ACHN (cell line): ENCODE measurements at places on chromosomes 3 and 15.
A peak's percentile ranks its signal among the peaks of the same experiment; 100 is the strongest.

DNA sequence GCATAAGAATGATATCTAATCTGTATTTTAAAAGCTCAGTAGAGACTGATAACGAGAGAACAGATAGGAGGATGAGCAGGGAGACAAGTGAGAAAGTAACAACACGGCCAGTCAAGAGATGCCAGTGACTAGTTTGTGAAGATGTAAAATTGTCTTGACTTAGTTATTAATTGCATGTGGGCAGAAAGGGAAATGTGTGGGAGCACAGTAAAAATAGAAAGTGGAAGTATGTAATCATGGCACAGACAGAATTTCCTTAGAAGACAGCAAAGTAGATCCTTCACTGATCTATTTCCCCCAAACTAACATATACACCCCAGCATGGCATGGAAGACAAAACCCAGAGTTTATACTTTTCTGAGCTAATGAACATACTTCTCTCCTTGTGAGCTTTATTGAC is 344.5 kb downstream of the FGF12 start:
- no peak for DNase-seq

DNA sequence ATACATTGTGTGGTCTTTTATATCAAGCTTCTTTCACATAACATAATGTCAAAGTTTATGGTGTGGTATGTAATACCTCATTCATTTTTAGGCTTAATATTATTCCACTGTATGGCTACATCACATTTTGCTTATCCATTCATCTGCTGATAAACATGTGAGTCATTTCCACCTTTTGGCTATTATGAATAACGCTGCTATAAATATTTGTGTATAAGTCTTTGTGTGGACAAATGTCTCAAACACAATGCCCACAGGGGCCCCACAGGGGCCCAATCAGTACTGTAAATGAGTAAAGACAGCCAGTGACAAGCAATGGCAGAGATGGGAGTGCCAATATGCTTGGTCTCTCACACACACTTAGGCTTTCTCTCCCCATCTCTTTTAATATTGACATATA is 54.2 kb downstream of the PIK3R4 start:
- DNase-seq: no peak

- DNase-seq: no peak
Observed at GRCh38 chr3:50559702-50560101, 7.8 kb downstream of the C3orf18 start.

- DNase-seq: no peak
Observed at GRCh38 chr3:25589104-25589782, 75.5 kb downstream of the TOP2B start.

DNA sequence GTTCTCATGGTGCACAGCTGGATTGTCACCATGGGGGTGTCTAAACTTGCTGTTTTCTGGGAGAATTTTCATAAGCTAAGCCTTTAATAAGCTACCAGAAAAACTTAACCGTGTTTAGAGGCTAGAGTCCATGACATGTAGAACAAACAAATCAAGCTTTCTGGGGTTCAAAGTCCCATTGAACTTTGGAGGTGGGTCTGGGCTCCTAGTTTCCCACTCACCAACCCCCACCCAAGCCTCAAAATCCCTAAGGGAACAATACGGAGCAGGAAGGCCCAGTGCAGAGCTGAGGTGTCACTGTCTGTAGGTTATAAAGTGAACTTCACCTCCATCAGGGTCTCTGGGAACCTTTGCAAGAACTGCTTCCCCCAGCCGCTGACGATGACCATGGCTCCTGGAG is 25.5 kb downstream of the RTP1 start:
- no peak for DNase-seq

GRCh38 chr3:188006726-188007393 is 147.1 kb upstream of the LPP start:
- DNase-seq: peak; percentile 75

- no peak for DNase-seq
Observed at GRCh38 chr3:23720885-23721284, 84.9 kb upstream of the UBE2E1 start.

- DNase-seq: no peak
Observed at GRCh38 chr3:81874738-81875137, 113.3 kb upstream of the GBE1 start.

GRCh38 chr15:38551720-38552648 is 12.6 kb downstream of the RASGRP1 start:
- no peak for DNase-seq

- no peak for DNase-seq
Observed at GRCh38 chr3:167450675-167451074, 23.2 kb downstream of the SERPINI2 start.

- DNase-seq: no peak
Observed at GRCh38 chr3:27521179-27521871, 37.1 kb upstream of the SLC4A7 start.

DNA sequence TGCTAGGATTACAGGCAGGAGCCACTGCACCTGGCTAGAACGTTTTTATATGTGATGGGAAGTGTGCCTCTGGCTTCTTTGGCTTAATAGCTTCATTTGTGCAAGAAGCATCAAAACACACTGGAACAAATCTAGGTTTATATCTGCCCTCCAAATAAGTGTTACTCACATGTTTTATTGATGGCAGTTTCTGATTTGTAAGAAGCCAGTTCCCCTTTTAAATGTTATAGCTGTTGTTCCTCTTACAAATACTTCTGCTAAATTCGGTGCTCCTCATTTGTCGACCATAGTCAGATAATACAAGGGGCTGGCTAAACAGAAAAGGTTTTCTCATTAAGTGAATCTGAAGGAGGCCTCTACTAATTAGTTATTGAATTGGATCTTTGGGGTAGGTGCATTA is 307.1 kb upstream of the SEMA6D start:
- DNase-seq: no peak

DNA sequence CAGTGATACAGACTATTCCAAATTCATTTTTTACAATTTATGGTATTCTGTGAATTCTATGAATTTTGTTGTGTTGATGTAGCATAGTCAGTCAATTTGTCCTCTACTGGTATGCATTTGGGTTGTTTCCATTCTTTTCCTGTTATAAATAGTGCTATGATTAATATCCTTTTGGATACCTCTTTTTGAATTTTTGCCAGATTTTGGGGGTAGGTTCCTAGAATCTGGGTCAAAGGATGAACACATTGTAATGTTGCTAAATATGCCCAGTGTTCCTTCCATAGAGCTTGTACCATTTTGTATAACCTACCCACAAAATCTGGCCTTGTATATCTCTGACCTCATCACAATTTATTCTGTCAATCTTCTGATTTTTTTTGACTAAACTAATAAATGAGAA is 44.4 kb upstream of the C3orf38 start:
- no peak for DNase-seq

GRCh38 chr15:65773386-65774111 is 18.5 kb downstream of the DENND4A start:
- no peak for DNase-seq

DNA sequence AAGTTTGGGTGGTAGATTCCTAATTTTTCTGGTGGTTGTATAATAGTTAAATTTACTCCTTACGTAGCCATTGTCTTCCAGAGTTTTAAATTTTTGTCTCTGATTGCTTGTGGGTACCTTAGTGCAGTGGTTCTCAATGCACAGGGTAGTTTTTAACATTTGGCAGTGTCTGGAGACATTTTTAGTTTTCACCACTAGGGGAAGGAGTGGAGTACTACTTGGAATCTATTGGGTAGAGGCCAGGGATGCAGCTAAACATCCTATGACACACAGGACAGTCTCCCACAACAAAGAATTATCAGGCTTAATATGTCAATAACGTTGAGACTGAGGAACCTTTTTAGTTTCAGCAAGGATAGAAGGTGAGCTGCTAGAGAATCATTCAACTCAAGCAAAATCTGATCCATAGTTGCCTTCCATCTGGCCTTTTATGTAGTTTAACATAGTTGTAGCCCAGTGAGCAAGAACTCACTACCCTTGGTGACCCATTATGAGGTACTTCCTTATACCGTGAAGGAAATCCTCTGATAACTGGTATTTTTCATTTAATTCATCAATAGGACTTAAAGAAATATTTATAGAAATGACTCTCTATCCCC is 8.6 kb upstream of the STX19 start:
- peak; percentile 54 for DNase-seq

DNA sequence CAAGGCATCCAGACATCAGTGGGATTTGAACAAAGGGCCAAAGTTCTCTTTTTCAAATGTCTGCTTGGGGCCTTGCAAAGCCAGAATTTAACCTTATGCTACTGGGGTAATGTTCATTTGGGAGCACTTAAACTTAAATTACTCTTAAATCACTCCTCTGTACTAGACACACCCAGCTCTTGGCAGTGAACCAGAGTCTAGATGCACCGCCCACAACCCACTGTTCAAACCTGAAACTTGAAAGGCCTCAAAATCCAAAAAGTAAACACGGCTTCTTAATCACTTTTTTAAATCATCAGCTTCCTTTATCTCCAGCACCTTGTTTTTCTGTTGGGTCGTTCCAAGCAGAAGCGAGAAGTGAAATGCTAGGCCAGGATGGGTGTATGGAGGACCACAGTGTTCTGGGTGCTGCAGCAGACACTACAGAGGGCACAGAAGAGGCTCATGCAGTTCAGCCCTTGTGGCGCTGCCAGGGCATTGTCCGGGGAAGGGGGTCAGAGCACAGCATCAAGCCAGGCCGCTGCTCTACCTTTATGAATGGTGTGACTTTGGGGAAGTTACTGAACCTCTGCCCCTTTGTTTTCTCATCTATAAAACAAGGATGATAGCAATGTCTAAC is 28.8 kb downstream of the MECOM start:
- no peak for DNase-seq

DNA sequence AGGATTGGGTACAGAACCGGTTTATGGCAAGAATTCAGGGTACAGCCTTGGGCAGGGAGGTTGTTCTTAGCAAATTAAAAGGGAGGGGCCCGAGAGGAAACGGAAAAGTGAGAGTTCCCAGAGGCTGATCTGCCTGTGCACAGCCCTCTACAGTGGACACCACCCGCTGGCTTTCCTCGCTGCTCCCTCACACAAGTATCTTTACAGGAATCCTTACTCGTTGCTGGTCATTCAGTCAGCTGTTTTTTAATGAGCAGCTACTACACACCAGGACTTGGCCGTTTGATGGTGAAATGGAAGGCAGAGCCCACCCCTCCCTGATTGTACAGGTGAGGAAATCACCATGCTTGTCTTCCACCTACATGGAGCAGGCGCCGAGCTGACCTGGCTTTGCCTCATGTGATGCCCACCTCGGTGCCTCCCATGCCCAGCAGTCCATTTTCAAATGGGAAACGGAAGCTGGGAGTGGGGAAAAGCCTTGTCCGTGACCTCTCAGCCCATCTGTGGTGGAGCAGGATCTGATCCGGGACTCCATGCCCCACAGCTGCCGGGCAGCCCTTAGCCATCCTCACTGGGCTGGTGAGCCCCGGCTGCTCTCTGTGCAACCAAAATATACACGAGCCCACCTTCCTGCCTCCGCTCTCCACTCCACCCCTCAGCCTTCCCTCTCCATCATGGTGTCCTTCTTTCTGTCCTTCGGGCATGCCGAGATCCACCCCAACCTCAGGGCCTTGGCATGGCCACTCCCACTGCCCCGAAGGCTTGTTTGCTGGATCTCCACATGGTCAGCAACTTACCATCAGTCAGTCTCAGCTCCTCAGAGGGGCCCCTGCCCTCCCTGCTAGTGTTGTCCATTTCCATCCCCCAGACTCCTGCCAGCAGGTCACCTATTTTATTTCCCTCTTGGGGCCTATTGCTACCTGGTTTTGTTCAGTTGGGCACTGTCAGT is 33.3 kb upstream of the FGD5 start:
- no peak for DNase-seq

- DNase-seq: no peak
Observed at GRCh38 chr3:151278230-151278629, at the start of gene P2RY14. P2RY14 (minus strand) TSS chr3:151278542; CDS start chr3:151214316, 64,226 bp downstream.

DNA sequence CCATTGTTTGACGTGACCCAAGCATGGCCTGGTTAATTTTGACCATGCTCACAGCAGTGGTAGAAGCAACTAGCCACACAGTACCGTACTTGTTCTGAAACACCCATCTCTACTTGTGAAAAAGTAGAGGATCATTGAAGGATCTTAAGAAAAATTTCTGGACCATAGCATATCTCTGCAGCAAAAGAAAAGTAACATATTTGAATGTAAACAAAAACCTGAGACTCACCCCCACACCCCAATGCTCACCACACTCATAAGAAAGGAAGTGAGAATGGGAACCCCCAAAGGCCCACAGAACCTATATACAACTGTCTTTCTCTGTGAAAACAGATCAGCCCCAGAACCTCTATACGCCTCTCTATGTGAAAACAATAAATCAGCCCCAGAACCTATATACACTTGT is 33.8 kb upstream of the TFRC start:
- no peak for DNase-seq

DNA sequence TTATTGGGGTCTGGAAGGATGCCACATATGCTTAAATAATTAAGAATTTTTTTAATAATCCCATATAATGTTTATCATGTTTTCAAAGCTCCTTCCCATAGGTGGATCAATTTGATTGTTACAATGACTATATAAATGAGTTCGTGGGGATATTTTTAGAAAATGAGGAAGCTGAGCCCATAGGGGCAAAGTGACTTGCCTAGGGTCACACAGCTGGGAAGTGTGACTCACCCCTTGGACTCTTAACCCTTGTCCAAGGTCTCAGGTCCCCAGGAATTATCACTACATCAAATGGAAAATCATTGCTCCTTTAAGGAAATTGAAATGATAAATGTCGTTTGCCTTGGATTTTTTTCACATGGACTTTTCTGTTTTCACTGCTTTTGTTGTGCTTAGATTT is 161.2 kb upstream of the RGMA start:
- no peak for DNase-seq

DNA sequence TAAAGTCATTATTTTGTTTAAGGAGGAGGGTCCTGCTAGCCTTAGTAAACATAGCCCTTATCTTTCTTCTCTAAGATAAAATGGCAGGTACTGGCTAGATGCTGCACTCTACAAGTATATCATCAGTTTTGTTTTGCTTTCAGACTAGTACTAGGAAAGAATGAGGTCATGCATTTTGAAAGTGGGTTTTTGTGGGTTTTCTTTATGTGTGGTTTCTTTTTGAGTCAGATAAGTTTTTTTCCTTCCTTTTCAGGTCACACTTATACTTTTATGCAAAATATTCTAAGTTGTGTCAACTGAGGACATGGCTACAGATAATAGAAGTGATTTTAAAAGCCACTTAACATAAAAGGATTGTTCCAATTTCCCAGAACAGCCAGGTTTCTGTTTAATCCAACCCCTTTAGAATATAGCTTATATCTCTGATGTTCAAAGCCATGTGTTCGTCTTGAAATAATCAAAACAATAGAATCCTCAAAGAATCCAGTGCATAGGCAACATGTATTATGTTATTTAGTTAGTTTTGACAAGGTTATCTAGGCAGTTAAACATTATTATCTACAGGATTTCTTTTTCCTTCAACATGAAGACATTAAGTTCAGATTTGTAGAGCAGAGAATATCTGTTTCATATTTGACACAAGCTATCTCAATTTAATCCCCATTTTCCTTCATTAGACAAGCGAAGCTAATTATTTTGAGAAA is 406.2 kb downstream of the RBMS3 start:
- peak; percentile 39 for DNase-seq

- no peak for DNase-seq
Observed at GRCh38 chr3:102532901-102533300, 98.1 kb downstream of the ZPLD1 start.
